A549 treated with Hydrocortisone at 1 μM for 4 hours (cell line): ENCODE measurements at places on chromosomes 1 and 21. TPM values are rescaled to one million over a fixed set of nuclear protein-coding genes. Genes with fewer than 3 reads are reported as not detected.

AKT3 gene
- 17.5 to 25.1 TPM (median 23.3 TPM) in 5 replicates for total RNA-seq

CD1E gene
- not detected in 5 replicates for total RNA-seq

GJB5 gene
- 0.08 to 0.26 TPM (median 0.13 TPM) in 4 of 5 replicates, not detected in the other for total RNA-seq

UBE4B gene
- 11.4 to 13.8 TPM (median 12.8 TPM) in 5 replicates for total RNA-seq

RWDD3 gene
- 7.7 to 10.8 TPM (median 10.2 TPM) in 5 replicates for total RNA-seq

SLC6A17 gene
- 4.7 to 6.0 TPM (median 5.2 TPM) in 5 replicates for total RNA-seq

CLCA4 gene
- total RNA-seq: 0.02 to 0.03 TPM in 2 of 5 replicates, not detected in the others
